ENCODE measurements at places on chromosomes 6 and 20. TPM values are rescaled to one million over a fixed set of nuclear protein-coding genes. Genes with fewer than 3 reads are reported as not detected.

Gene LAMA4
- polyA plus RNA-seq, result not detected

Gene EZR
- polyA plus RNA-seq, result 129 TPM

Gene PCSK2
- polyA plus RNA-seq, result not detected

- no peak for DNase-seq
These were observed 51.8 kb downstream of the ABRACL start for GRCh38 chr6:139080255-139080920.

- DNase-seq, result no peak
These were observed 102.6 kb downstream of the FLRT3 start for GRCh38 chr20:14234666-14235295.

DNA sequence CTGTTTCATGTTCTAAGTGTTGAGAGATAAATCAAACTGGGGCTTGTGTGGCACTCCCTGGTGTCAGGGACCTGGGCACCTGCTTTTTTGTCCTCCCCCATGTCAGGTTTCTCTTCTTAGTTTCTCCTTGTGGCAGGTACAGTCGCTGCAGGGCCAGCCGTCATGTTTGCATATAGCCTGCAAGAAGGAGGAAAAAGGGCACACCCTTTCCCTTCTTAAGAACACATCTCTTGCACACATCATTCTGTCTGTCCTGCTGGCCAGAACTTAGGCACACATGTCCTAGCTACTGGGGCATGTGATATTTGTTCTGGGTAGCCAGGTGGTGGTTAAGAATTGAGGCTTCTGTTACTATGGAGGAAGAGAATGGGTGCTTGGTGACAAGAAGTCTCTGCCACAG, 27.9 kb downstream of the CDC5L start:
- no peak for DNase-seq

Gene GRM1
- 0.02 TPM for polyA plus RNA-seq

Gene SLC22A16
- polyA plus RNA-seq, result not detected
